Colonic mucosa (tissue), 4 donors: ENCODE measurements at places on chromosomes 1 and 21.

DNA sequence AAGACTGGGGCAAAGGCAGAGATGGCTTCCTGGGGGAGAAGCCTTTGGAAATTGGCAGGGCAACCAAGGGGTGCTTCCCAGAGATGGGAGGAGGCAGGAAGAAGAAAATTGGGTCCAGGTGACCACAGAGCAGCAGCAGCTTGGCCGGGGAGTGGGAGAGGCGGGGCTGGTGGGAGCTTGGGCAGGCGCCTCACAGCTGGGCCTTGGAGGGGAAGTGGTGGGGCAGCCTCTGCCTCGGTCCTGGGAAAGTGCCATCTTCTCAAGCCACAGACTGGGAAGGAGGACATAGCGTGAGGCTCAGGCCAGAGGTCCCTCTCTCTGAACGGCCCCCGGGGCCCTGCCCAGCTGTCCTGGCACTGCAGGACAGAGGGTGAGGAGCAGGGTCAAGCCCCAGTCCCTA, 24.0 kb upstream of the WASF2 start:
- no peak overlapping the region for H3K4me3 ChIP-seq
- H3K36me3 ChIP-seq: no peaks in the 10 kb centered on the region
- H3K27me3 ChIP-seq: no peaks in the 10 kb centered on the region
- no peak overlapping the region for H3K27ac ChIP-seq
- no peak for DNase-seq

DNA sequence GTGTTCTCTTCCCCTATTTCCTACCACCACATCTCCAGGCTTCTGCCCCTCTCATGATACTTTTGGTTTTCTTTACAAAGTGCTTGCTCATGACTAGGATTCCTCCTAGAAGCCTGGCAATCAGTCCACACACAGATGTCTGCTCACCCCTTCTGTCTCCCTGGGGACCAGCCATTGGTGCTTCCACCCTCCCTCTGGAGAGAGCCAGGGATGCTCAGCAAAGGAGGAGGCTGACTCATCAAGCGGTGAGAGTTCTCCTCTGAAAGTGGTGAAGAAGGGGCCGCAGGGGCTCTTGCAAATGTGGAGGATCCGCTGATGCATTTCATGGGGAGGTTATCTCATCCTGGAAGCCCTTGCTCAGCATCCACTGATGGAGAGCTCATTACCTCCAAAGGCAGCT, 14.5 kb downstream of the NT5C1A start:
- H3K4me1 ChIP-seq: no peaks in the 10 kb centered on the region
- no peaks in the 10 kb centered on the region for H3K27me3 ChIP-seq
- DNase-seq: no peak
- no peaks in the 10 kb centered on the region for H3K36me3 ChIP-seq

DNA sequence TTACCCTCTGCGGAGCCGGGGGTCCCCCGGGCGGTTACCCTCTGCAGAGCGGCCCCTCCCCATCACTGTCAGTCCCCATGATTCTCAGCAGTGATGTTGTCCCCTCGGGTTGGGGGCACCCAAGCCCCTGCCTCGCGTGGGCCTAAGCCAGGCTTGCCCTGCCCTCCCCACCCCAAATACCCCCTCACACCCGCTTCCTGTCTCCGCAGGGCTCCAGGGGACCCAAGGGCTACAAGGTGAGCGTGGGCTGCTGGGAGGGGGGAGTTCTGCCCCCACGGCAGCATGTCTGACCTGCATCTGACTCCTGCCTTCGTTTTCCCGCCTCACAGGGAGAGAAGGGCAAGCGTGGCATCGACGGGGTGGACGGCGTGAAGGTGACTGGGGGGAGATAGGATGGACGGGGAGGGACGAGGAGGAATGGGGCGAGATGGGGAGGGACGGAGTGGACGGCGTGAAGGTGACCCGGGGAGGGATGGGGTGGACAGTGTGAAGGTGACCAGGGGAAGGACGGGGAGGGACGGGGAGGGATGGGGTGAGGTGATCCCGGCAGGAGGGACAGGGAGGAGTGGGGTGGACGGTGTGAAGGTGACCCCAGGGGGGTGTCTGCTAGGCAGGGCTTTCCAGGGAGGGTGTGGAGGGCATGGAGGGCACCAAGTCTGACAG, 8.6 kb downstream of the COL6A1 start:
- H3K27me3 ChIP-seq: no peaks in the 10 kb centered on the region
- H3K4me1 ChIP-seq: no peaks in the 10 kb centered on the region
- H3K36me3 ChIP-seq: no peaks in the 10 kb centered on the region
- peak; percentile 14 for DNase-seq
- H3K4me3 ChIP-seq: no peak overlapping the region

- H3K4me1 ChIP-seq: no peaks in the 10 kb centered on the region
- no peaks in the 10 kb centered on the region for H3K27me3 ChIP-seq
- no peak overlapping the region for H3K27ac ChIP-seq
Measured at GRCh38 chr1:24266998-24267397, 52.2 kb upstream of the GRHL3 start.

DNA sequence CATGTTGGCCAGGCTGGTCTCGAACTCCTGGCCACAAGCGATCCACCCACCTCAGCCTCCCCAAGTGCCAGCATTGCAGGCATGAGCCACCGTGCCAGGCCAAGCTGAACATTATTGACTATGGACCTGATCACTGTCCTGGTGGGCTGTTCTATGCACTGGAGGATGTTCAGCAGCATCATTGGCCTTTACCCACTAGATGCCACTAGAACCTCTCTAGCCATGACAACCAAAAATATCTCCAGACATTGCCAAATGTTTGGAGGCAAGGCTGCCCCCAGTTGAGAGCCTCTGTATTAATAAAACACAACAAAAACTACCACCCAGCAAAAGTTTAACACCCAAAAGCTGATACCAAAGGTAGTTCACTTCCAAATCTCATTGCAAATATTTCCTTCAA, 110.8 kb upstream of the SOD1 start:
- no peaks in the 10 kb centered on the region for H3K4me1 ChIP-seq
- no peak overlapping the region for H3K27ac ChIP-seq
- H3K4me3 ChIP-seq: no peak overlapping the region
- no peak for DNase-seq
- H3K36me3 ChIP-seq: no peaks in the 10 kb centered on the region

- H3K4me1 ChIP-seq: no peaks in the 10 kb centered on the region
- no peak for DNase-seq
- no peaks in the 10 kb centered on the region for H3K27me3 ChIP-seq
- peaks cover 24% of the 10 kb centered on the region for H3K36me3 ChIP-seq
Measured at GRCh38 chr1:40755067-40755466, 28.5 kb upstream of the KCNQ4 start.

- no peak overlapping the region for H3K27ac ChIP-seq
- DNase-seq: no peak
- no peaks in the 10 kb centered on the region for H3K36me3 ChIP-seq
- no peaks in the 10 kb centered on the region for H3K4me1 ChIP-seq
- no peaks in the 10 kb centered on the region for H3K27me3 ChIP-seq
Measured at GRCh38 chr21:25081096-25081495, 526.2 kb downstream of the MRPL39 start.

GRCh38 chr1:61337981-61338848, 255.9 kb downstream of the NFIA start:
- no peaks in the 10 kb centered on the region for H3K36me3 ChIP-seq
- no peaks in the 10 kb centered on the region for H3K27me3 ChIP-seq
- peak overlapping the region; percentile 29 for H3K27ac ChIP-seq

- DNase-seq: no peak
- no peaks in the 10 kb centered on the region for H3K4me1 ChIP-seq
- no peak overlapping the region for H3K4me3 ChIP-seq
- H3K27ac ChIP-seq: no peak overlapping the region
Measured at GRCh38 chr1:28893403-28894102, 20.8 kb upstream of the EPB41 start.

GRCh38 chr1:44346184-44346583, 8.9 kb downstream of the ERI3 start:
- no peak for DNase-seq
- H3K27me3 ChIP-seq: no peaks in the 10 kb centered on the region
- H3K36me3 ChIP-seq: no peaks in the 10 kb centered on the region
- H3K4me3 ChIP-seq: no peak overlapping the region
- H3K27ac ChIP-seq: no peak overlapping the region
- H3K4me1 ChIP-seq: no peaks in the 10 kb centered on the region

- H3K4me3 ChIP-seq: peak overlapping the region; percentile 14
- H3K27me3 ChIP-seq: no peaks in the 10 kb centered on the region
- H3K36me3 ChIP-seq: no peaks in the 10 kb centered on the region
- peak; percentile 44 for DNase-seq
Measured at GRCh38 chr1:27360159-27361043, 6.4 kb downstream of the MAP3K6 start.

GRCh38 chr1:39917825-39918224, 16.1 kb upstream of the MYCL start:
- no peaks in the 10 kb centered on the region for H3K36me3 ChIP-seq
- no peaks in the 10 kb centered on the region for H3K27me3 ChIP-seq
- H3K27ac ChIP-seq: no peak overlapping the region
- DNase-seq: no peak
- no peaks in the 10 kb centered on the region for H3K4me1 ChIP-seq

DNA sequence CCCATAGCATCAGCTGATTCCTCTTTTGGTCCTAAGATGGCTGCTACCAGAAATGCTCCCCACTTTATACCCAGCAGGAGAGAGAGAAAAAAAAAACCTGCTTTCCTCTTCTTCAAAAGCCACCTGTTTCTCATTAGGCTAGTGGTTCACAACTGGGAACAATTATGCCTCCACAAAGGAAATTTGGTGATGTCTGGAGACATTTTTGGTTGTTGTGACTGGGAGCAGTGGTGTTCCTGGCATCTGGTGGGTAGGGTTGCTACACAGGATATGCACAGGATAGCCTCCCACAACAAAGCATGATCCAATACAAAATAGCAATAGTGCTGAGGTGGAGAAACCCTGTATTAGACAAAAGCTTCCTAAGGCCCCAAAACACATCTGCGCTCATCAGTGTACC, 38.5 kb upstream of the SGIP1 start:
- no peak overlapping the region for H3K27ac ChIP-seq
- no peaks in the 10 kb centered on the region for H3K4me1 ChIP-seq
- no peak overlapping the region for H3K4me3 ChIP-seq
- H3K36me3 ChIP-seq: no peaks in the 10 kb centered on the region
- no peak for DNase-seq
- H3K27me3 ChIP-seq: no peaks in the 10 kb centered on the region

DNA sequence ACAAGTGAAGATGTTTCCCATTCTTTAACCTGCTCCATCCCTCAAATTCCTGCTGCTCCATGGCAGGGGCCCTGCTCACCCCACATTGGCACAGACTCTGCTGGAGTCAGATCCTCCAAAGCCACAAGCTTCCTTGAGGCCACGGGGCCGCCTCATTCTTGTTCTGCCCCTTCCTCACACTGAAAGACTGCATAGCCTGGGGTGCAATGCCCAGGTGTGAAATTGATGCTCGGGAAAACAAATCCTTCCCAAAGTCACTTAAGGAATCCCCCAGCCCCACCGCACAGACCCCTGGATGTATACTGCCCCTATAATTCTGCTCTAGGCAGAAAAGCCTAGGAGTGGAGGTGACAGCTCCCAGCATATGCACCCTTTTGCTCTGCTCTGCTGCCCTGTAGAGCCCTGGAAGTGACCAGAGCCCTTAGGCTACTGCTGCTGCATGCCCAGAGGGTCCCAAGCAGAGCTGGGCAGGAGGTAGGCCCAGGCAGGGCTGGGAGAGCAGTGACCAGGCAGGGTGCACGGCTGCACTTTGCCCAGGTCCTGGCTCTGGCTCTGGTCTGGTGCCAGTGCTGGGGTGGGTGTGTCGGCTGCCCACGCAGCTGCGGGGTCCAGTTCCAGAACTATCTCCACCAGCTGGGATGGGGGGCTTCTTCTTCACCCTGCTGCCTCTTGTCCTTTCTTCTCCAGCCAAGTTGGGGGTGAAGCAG, 1.6 kb downstream of the HES2 start:
- H3K4me3 ChIP-seq: no peak overlapping the region
- H3K27ac ChIP-seq: no peak overlapping the region
- DNase-seq: peak; percentile 72
- peaks cover 28% of the 10 kb centered on the region for H3K4me1 ChIP-seq
- peaks cover 28% of the 10 kb centered on the region for H3K27me3 ChIP-seq

- H3K4me3 ChIP-seq: no peak overlapping the region
- peaks cover 16% of the 10 kb centered on the region for H3K27me3 ChIP-seq
- no peak for DNase-seq
- H3K36me3 ChIP-seq: no peaks in the 10 kb centered on the region
- peaks cover 11% of the 10 kb centered on the region for H3K4me1 ChIP-seq
Measured at GRCh38 chr1:156629823-156630449, 10.7 kb downstream of the HAPLN2 start.

DNA sequence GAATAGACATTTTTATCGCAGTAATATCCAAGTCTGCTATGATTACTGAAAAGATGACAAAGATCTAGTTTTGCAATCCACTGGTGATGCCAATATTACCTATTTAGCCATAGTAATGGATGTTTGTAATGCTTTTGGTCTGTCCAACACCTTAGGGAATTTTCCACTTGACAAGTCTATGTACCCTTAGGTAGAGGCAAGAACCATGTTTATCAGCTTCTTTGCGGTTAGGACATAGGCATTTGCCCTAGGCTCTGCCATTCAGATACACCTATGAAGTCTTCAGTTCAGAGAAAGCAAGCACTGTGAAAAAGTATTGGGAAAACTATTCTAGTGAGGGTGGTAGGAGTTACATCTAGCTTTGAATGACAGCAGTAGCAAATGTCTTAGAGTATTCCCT, 40.2 kb upstream of the SLC35D1 start:
- H3K4me1 ChIP-seq: no peaks in the 10 kb centered on the region
- H3K36me3 ChIP-seq: no peaks in the 10 kb centered on the region
- H3K27ac ChIP-seq: no peak overlapping the region
- no peak for DNase-seq
- H3K27me3 ChIP-seq: no peaks in the 10 kb centered on the region

GRCh38 chr1:100927276-100927675, 31.4 kb downstream of the SLC30A7 start:
- no peak overlapping the region for H3K4me3 ChIP-seq
- no peak for DNase-seq
- no peak overlapping the region for H3K27ac ChIP-seq
- no peaks in the 10 kb centered on the region for H3K27me3 ChIP-seq
- H3K4me1 ChIP-seq: no peaks in the 10 kb centered on the region

- no peak overlapping the region for H3K27ac ChIP-seq
- no peak overlapping the region for H3K4me3 ChIP-seq
- H3K36me3 ChIP-seq: no peaks in the 10 kb centered on the region
- DNase-seq: no peak
Measured at GRCh38 chr1:78721136-78721535, 71.5 kb downstream of the IFI44 start.
